Activated T-cell treated with anti-CD3 and anti-CD28 coated beads for 24 hours (primary cell): ENCODE measurements at places on chromosomes 2 and 18.

- DNase-seq = no peak
Observed at GRCh38 chr2:221570321-221570935, 1.7 kb downstream of the EPHA4 start.

DNA sequence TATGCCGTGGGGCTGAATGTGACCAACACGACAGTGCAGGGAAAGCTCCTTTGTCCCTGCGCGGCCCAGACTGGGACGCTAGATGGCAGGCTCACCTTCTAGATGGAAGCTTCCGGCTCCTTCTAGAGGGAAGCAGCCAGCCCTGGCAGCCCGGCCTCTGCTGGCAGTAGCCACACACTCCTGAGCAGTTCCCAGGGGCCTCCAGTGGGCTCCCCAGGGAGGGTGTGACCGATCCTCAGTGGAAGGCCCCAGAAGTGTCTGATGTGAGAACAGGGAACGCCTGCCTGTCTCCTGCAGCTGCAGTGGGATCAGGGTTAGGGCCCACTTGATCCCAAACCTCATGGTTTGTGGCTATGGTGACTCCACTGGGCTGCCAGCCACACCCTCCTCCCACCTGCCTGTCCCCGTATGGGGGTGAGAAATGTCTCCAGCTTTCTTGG lies 48.5 kb upstream of the LRPPRC start:
- peak; percentile 79 for DNase-seq

DNA sequence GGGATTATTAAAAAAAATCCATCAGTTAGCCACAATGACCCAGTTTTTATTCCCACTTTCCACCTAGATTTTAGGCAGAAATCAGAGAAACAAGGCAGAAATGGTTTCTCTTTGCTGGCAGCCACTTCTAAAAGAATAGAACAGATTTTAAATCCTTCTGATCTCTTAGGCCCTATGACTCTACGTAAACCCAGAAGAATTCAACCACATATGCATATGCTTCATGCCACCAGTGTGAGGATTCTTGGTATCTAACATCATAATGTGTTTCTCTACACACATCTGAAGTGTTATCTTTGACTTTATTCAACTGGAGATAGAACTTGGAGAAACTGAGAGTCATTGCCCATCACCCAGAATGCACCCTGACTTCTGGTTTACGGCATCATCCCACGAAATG lies 128.7 kb upstream of the TANK start:
- no peak for DNase-seq

DNA sequence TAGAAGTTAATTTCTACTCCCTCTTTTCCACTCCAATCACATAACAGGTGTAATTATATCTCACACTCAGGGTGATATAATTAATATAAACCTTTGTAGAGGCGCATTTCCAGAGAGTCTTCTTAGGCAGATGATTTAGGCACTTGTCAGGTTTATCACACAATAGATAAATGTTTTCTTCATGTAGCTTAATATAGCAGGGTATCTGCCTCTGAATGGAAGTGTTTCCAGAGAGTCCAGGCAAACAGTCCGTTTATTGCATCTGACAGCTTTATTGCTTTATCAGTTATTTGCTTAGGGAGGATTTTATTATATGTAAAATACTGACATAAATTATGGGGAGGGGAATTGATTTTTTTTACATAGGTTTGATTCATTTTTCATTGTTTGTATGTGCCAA lies 766.3 kb downstream of the SLC4A3 start:
- DNase-seq = no peak

DNA sequence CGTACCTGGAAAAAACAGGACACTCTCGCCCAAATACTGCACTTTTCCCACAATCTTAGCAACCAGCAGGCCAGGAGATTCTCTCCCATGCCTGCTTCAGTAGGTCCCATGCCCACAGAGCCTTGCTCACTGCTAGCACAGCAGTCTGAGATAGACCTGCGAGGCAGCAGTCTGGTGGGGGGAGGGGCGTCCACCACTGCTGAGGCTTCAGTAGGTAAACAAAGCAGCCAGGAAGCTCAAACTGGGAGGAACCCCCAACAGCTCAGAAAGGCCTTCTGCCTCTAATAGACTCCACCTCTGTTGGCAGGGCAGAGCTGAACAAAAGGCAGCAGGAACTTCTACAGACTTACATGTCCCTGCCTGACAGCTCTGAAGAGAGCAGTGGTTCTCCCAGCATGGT lies 1202.8 kb upstream of the ACVR2A start:
- no peak for DNase-seq

GRCh38 chr2:54801352-54801751 lies 77.9 kb downstream of the EML6 start:
- DNase-seq = no peak

GRCh38 chr2:157375384-157375783 lies 49.8 kb upstream of the ERMN start:
- DNase-seq = no peak

DNA sequence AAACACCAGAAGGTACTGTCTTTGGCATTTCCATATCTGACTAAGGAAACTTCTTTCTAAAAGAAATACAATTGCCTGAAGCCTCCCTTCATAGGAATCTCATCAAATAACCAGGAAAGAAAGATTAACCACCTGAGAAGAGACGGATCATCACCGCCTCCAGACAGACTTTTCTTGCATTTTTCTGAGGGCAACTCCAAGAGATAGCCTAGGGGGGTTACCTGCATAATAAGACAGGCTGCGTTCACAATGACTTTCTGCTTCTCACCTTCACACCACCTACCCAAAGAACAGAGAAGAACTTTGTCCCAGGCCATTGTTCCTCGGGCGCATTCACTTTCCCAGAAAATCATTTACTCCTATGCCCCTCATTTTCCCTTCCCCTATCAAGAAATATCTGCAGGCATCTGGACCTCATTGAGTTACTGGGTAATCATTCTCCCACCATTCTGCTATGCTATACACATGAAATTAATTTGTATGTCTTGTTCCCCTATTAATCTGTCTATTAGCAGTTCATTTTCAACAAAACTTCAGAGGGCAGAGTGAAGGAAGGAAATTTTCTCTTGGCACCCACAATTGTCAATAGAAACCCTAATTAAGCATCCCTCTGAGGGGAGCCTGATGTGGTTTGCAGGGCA lies 8.3 kb upstream of the POMC start:
- no peak for DNase-seq

DNA sequence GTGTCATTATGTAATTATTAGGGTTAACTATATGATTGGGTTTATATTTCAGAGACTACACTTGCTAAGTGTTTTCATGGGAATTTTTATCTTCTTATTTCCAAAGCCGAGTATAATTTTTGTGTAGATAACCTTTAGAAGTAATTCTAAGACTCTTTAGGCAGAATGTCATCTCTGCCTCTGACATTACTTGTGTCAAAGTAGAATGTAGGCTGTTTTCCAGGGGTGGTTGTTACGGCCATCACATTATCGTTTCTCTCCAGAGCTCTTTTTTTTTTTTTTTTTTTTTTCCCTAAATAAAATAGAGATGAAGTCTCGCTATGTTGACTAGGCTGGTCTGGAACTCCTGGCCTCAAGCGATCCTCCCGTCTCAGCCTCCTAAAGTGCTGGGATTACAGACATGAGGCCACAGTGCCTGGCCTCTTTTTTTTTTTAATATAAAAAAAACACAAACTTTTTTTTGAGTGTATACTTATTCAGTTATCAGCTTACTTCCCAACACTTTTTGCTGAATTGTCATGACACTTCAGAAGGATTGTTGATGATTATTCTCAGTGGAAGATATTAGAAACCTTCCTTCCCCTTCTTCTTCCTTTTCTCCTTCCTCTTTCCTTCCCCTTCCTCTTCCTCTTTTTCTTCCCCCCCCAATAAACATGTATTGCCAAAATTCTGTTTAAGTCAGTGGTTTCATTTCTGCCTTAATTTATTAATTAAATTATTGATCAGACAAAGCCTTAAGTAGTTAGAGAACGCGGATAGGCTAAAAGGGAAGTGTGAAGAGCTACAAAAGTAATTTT lies 2.3 kb downstream of the PIKFYVE start:
- no peak for DNase-seq

DNA sequence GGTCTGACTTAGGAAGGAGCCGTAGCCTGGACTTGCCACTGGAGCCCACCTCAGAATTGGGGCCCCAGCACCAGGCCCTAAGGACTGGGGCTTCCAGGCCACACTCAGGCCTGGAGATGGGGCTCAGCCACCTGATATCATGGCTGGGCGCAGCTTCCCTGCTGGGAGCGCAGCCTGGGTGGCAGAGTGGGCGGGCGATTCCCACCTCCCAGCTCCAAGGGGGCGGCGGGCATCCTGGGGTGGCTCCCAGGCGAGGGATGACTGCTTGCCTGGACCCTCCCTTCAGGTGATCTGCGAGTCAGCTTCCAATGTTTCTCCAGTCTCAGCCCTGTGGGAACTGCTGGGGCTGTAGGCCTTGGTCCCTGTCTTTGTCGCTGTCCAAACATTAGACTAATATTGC lies 20.1 kb downstream of the GPR35 start:
- no peak for DNase-seq

GRCh38 chr2:127128445-127128904 lies 21.5 kb upstream of the BIN1 start:
- no peak for DNase-seq

DNA sequence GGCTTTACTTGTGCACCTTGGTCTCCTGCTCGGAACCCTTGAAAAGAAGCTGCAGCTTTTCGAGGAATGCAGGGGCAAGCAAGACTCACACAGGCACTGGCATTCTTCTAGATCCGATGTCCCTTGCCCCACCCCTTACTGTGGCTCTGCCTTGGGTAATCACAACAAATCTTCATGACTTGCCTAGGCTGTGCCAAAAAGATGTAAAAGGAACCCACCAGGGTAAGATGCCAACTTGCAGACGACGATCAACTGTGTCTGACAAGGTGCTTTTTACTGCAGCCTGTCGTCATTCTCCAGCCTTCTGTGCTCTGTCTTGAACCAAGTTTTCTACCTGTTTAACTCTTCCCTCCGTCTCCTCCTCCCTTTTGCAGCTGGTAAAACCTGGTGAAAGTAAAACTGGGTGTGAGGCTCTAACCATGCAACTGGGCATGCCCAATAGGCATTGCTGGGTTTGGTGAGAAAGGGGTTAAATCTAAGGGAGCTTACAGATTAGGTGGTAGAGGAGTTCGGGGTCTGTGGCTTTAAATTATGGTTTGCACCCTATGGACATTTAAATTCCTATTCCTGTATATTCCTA lies 909 bp upstream of the NRXN1 start:
- no peak for DNase-seq

GRCh38 chr2:69122271-69122670 lies 109.3 kb downstream of the ANTXR1 start:
- DNase-seq = no peak

GRCh38 chr2:19669559-19669958 lies 232.2 kb downstream of the TTC32 start:
- no peak for DNase-seq

GRCh38 chr2:113768770-113769169 lies 12.3 kb upstream of the SLC35F5 start:
- no peak for DNase-seq

DNA sequence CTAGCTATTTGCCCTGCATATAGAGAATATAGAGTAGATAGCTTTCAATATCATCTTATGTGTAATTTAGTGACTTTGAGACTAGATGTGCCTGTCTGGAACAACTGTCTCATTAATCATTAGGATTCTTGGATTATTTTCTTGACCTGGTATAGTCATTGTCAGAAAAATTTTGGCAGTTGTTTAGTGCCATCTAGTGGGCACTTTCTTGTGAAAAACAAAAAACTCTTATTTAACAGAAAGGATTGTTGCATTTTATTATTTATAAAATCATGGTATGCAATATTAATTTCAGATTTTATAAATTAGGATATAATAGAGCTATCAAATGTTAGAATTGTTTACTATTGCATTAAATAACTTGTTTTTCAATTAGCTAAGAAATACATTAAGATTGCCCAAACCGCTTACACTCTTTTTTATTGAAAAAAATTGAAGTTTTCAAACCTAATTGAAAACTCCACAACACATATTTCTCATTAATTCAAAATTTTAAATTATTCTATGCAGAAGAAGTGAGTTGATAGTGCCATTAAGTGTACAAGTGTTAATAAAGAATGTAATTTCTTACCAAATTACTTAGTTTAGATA lies 80.3 kb downstream of the DYNAP start:
- DNase-seq = no peak

GRCh38 chr2:183219888-183220287 lies 95.6 kb downstream of the NUP35 start:
- no peak for DNase-seq
